Sciatic nerve (tissue), 2 donors: ENCODE measurements at places on chromosomes 13 and 19. TPM values are rescaled to one million over a fixed set of nuclear protein-coding genes. Genes with fewer than 3 reads are reported as not detected.

The DNAAF3 gene
- 0.62 TPM for total RNA-seq

The GRK1 gene
- 0.09 TPM for total RNA-seq

The ZNF181 gene
- total RNA-seq = 17.4 TPM

The AKT1S1 gene
- 36.6 TPM for total RNA-seq

The ZNF253 gene
- 10.5 TPM for total RNA-seq

The ZNF573 gene
- 22.6 TPM for total RNA-seq

The KIR2DL1 gene
- total RNA-seq = not detected
